HTR-8/SVneo (cell line): ENCODE measurements at places on chromosomes 12 and 14.

GRCh38 chr14:32601906-32602305 is 272.8 kb downstream of the AKAP6 start:
- DNase-seq, result no peak

DNA sequence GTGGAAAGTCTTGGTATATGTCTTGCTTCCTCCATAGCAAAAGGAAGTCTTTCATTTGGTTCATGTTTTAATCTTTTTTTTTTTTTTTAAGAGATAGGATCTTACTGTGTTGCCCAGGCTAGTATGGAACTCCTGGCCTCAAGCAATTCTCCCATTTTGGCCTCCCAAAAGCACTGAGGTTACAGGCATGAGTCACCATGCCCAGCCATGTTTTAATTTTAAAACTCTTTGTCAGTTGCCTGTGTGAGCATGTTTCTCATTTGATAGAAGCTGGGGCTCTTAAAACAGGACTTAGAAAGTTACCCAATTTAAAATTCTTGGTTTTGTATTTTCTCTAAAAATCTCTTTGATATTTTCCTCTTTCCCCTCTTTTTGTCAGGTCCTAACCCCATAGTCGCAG is 45.0 kb upstream of the REP15 start:
- no peak for DNase-seq

DNA sequence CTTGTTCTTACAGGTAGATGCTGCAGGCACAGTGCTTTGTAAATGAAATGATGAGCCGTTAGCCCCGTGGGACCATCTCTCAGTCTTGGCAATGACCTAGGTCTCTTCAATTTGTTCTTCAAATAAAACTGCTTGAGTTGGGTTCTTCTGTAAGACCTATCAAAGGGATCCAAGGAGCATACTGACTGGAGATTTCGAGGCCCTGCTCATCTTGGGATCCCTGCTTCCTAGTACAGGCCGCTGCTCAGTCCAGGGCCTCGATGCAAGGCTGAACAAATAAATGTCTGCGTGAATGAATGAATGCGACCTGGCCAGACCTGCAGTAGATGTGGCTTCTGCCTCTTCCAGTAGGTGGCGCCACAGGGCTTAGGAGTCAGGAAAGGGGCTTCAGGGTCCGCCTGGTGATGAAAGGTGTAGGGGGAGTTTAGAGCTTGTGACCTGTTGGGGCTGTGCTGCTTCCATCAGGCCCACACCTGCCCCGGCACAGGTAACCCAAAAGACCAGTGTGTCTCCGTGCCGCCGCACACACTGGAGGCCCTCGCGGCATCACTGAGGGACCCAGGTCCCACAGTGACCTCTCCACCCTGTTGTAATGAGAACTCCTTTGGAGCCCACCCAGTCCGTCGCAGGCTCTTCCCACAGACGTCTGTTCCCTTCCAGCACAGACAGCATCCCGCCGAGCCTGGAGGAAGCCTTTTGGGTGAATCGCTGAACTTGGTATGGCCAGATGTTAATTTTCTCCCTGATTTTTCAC is 4.4 kb downstream of the CACNA1C start:
- peak; percentile 70 for DNase-seq

DNA sequence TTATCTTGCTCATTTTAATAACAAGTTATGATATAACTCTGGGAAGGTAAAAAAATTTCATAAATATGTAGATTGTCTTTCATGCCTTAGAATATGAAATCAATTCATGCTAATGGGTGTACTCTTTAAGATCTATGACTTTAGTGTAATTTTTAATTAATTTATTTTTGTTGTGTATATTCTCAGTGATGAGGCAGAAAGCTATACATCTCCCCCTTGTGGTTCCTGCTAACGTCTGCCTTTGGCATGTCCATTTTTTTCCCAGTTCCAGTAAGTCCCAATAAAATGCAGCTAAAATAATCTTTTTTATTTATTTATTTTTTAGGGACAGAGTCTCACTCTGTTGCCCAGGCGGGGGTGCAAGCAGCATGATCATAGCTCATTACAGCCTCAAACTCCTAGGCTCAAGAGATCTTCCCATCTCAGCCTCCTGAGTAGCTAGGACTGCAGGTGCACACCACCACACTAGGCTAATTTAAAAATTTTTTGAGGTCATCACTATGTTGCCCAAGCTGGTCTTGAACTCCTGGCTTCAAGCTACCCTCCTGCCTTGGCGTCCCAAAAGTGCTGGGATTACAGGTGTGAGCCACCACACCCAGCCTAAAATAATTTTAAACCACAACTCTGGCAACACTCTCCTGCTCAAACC is 3.3 kb upstream of the CHURC1 start:
- peak; percentile 69 for DNase-seq
